ENCODE measurements at places on chromosomes 6 and 20.

GRCh38 chr6:34772940-34773339 is 15.6 kb downstream of the SNRPC start:
- no peak for DNase-seq

GRCh38 chr20:13220194-13220903 is 725 bp upstream of the ISM1 start:
- no peak for DNase-seq

- no peak for DNase-seq
These were observed 10.5 kb downstream of the RPS6KA2 start for GRCh38 chr6:166616261-166617238.

- DNase-seq: no peak
These were observed 27.1 kb downstream of the RAB44 start for GRCh38 chr6:36724514-36725390.

DNA sequence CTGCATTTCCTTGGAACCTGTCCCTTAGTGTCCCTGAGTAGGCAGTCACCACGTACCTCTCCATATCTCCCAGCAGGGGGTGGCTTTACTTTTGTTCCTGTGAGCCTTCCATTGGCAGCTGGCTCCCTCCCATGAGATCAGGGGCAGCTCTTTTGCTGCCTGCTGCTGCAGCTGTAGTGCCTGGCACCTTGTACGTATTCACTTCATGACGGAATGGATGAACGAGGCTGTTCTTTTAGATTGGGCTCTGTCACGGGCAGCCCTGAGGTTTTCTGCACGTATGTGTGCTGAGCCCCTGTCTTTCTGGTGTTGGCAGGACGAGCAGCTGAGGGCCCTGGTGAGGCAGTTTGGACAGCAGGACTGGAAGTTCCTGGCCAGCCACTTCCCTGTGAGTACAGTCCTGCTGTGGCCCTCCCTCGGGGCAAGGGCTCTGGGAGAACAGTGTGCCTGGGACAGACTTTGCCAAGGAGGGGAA is 14.6 kb downstream of the MYBL2 start:
- no peak for DNase-seq

GRCh38 chr6:41846666-41847237 is 48.4 kb downstream of the USP49 start:
- no peak for DNase-seq

DNA sequence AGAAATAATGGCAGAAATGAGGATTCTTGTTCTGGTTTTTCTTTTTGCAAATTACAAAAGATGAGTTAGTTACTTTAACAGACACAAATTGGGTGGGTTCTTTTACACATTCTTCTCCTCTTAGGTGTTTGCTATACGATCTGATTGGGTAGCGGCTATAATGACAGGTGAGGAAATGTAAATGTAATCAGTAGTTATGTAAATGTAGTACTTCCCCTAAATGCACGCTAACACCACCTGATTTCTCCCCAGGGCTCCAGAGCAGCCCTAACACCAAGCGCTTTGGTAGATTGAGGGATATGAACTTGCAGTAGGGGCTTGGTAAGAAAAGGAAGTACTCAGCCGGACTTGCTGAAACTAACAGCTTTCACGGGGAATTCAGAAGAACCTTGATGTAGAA is 499.4 kb upstream of the NOX3 start:
- DNase-seq: no peak

DNA sequence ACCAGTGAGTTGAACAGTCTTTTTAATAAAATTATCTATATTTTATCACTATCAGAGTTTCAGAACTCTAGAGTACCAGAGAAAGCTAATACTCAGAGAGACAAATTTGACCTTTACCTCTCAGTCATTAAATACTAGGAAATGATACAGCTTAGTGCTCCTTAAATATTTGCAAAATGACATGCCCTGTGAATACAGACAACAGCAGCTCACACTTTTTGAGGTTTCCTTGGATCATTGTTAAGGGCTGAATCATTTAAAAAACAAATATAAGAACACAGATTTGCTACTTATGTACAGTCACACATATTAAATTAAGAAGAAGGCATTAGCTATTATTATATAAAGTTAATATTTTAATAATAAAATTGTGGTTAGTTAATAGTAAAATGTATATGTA is 1158.7 kb upstream of the EYS start:
- no peak for DNase-seq

DNA sequence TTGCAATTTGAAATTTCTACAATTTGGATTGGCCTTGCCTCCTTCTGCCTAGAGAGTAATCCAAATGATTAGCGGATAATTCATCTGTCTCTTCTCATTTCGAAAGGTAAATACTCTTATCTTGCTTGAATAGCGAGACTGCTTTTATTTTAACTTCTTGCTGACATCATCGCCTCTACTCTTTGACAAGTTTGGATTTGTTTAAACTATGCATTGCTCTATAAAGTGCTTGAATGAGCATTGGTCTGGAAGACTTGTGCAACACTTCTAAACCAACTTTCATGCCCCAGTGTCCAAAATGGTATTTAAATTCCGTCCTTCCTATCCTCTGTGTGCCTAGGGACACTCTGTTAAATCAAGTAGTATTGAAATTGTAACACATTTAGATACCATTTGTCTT is 384.1 kb upstream of the SLC35B3 start:
- no peak for DNase-seq

GRCh38 chr6:33278392-33278741 is 1.4 kb downstream of the B3GALT4 start:
- no peak for DNase-seq

DNA sequence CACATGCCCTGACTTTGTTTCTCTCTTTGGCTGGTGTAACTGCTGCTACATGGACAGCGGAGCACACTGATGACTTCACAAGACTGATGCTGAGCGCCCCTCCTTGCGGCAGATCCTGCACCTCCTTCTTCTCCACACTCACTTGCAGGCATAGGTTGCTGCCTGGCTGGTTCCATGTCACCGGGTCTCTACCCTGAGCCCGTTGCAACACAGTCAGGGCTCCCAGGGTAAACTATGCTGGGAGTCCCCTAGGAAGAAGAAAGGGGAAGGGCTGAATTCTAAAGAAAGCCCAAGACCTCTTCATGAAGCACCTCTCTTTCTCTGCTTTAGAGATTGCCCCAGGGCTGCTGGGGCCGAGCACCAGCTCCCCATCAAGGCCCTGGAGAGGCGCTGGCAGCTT is 83.3 kb upstream of the DUSP22 start:
- DNase-seq: no peak

- DNase-seq: no peak
These were observed 91.4 kb downstream of the PLCB4 start for GRCh38 chr20:9160331-9160730.

GRCh38 chr20:1809611-1810510 is 85.3 kb upstream of the SIRPA start:
- DNase-seq: no peak

DNA sequence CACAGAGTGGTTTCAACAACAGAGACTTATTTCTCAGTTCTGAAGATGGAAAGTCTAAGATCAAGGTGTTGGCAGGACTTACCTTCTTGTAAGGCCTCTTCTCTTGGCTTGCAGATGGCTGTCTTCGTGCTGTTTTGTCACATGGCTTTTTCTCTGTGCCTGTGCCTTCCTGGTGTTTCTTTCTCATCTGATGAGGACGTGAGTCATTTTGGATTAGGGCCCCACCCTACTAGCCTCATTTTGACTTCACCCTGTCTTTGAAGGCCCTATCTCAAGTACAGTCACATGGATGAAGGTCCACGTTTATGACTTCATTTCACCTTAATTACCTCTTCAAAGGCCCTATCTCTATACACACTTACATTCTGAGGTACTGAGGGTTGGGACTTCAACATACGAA is 41.4 kb upstream of the LAMA2 start:
- no peak for DNase-seq

Measured in caudate nucleus (tissue), 63 donors.